ENCODE measurements at places on chromosomes 12 and 14. TPM values are rescaled to one million over a fixed set of nuclear protein-coding genes. Genes with fewer than 3 reads are reported as not detected.

CD9 gene
- total RNA-seq, result 89.8 TPM

SMCO2 gene
- total RNA-seq, result 1.9 TPM

BHLHE41 gene
- total RNA-seq, result 8.6 TPM

ANG gene
- 5.1 TPM for total RNA-seq

LMO3 gene
- total RNA-seq, result 31.8 TPM

HOXC11 gene
- total RNA-seq, result not detected

KCNH5 gene
- 8.7 TPM for total RNA-seq

LIN52 gene
- 19.8 TPM for total RNA-seq

RPS29 gene
- 1,905 TPM for total RNA-seq

DUSP16 gene
- 46.8 TPM for total RNA-seq

CIROP gene
- not detected for total RNA-seq

ABHD12B gene
- 10.2 TPM for total RNA-seq

IGF1 gene
- total RNA-seq, result 36.1 TPM

ENO2 gene
- total RNA-seq, result 172 TPM

CIT gene
- total RNA-seq, result 21.7 TPM

CHD8 gene
- total RNA-seq, result 83.3 TPM

EML5 gene
- total RNA-seq, result 45.7 TPM

PRB3 gene
- not detected for total RNA-seq

DYRK2 gene
- total RNA-seq, result 69.3 TPM

BDKRB2 gene
- 7.4 TPM for total RNA-seq

MYRFL gene
- 1.0 TPM for total RNA-seq

ALG10B gene
- 19.7 TPM for total RNA-seq

PIWIL1 gene
- total RNA-seq, result 1.5 TPM

APPL2 gene
- total RNA-seq, result 83.8 TPM

TEX22 gene
- 1.6 TPM for total RNA-seq
